Pulmonary artery endothelial cell (primary cell): ENCODE measurements at places on chromosomes 12 and 14.

DNA sequence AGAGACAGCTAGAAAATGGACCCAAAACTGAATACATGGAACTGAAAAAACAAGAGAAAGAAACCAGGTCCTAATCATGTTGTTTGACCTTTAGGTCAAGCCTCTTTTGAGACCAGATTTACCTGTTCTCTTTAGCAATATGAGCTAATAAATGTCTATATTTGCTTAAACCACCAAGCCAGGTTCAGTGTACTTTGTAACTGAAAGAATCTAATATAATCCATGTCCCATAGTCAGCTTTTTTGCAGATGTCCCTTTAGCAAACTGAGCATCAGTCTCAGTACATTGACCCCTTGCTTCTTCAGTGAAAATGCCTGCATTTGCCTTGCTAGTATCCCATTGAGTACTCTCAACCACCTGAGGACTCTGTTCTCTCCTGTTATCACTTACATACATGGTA is 61.7 kb downstream of the PLCZ1 start:
- DNase-seq, result no peak

GRCh38 chr12:65699251-65699650 is 125.0 kb upstream of the HMGA2 start:
- no peak for DNase-seq

GRCh38 chr12:78146365-78146772 is 315.7 kb downstream of the NAV3 start:
- DNase-seq, result peak; percentile 7

DNA sequence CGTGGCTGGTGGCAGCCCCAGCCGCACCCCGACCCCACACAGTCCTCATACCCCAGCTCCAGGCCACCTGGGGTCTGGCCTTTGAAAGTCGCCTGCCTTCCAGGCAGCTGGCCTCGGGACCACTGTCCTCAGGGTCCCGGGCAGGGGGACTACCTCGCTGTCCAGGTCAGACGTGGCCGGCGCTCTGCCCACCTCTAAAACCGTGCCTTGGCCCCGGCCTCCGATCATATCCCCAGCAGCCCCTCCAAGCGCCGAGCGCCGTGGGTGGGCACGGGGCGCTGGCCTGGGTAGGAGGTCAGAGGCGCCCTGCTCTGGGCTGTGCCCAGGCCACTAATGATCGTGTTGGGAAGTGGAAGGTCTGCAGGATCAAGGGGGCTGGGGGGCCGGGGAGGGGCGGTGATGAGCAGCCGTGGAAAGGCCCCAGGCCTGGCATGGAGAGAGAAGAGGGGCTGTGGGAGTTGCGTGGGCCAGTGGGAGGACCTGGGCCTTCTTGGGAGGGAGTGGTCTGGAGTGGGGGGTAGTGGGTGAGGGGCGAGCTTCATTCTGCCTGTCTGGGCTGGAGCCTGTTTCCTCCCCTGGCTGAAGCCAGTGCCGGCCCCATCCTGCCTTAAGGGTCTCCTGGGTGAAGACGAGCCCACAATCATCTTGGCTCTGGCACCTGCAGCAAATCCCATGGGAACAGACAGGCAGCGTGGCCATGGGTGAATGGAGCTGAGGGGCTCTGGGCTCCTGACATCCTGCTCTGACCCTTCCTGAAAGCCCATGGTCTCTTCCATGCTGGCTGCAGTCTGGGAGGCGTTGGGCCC is 4.9 kb downstream of the TMEM121 start:
- no peak for DNase-seq

GRCh38 chr12:57549909-57550640 is at the start of gene KIF5A:
TSS of gene KIF5A (plus strand) at chr12:57550044. CDS start at chr12:57550272, 228 bp downstream.
- DNase-seq, result no peak
